CD4-positive, alpha-beta T cell (primary cell): ENCODE measurements at places on chromosomes 2 and 18.

GRCh38 chr2:191512216-191512835, 165.6 kb upstream of the NABP1 start:
- DNase-seq, result no peak

DNA sequence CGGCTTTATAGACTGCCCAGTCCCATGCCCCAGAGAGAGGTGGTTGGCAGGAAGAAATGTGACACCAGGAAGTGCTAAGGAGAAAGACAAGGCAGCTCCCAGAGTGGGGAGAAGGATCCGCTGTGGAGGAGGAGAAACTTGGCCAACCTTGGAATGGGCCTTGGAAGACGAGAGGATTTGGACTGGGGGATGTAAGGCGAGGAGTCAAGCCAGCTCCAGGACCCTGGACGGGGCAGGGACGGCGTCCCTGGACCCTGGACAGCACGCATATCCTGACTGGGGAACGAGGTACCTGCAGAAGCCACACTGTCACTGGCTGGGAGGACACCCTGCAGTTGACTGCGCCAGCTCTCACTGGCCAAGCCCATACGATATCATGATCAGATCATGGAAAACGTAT, 153.4 kb downstream of the BCL2 start:
- no peak for DNase-seq

DNA sequence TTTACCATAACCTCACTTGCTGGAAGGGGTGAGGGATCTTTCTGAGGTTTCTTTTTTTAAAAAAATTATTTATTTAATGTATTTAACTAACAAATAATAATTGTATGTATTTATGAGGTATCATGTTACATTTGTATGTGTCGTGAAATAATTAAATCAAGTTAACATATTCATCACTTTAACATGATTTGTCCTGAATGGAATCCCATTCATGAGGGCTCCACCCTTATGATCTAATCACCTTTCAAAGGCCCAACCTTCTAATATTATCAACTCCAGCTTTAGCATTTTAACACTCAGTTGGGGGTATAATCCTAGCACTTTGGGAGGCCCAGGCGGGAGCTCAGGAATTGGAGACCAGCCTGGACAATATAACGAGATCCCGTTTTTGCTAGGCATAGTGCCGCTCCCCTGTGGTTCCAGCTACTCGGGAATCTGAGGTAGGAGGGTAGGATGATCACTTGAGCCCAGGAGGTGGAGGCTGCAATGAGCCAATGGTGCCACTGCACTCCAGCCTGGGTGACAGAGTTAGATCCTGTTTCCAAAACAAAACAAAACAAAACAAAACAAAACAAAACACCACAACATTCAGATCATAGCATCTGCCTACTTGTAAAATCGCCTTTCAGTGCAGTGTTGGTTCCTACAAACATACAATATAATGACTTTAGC, 1.1 kb upstream of the TAF4B start:
- no peak for DNase-seq

DNA sequence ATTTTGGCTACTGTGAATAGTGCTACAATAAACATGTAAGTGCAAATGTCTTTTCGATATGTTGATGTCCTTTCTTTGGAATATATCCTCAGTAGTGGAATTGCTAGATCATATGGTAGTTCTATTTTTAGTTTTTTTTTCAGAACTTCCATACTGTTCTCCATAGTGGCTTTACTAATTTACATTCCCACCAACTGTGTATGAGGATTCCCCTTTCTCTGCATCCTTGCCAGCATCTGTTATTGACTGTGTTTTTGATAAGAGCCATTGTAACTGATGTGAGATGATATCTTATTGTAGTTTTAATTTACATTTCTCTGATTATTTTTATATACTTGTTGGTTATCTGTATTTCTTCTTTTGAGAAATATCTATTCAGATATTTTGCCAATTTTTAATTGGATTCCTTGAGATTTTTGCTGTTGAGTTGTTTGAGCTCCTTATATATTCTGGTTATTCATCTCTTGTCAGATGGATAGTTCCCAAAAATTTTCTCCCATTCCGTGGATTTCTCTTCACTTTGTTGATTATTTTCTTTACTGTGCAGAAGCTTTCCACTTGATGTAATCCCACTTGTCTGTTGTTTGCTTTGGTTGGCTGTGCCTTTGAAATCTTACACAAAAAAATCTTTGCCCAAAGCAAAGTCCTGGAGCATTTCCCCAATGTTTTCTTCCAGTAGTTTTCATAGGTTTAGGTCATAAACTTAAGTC, 532.3 kb downstream of the PID1 start:
- DNase-seq, result no peak

DNA sequence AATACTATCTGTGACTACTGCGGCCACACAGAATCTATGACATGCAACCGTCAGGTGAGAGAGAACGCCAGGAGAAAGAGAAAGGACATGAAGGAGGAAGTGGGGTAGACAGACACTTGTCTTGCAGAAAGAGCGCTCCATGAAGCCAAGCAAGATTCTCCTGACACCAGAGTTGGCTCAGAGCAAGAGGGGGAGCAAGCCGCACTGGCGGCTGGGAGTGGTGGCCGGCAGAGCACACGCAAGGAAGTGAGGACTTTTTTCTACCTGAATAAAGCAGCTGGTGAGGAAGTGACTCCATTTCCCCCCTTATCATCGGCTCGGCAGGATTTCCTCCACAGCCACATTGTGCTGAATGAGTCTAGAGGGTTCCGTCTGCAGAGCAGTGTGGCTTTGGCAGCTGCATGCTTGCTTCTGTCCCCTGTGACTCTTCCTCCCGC, 181.6 kb downstream of the BCL2 start:
- peak; percentile 54 for DNase-seq
